Muscle of arm (tissue), 14 donors: ENCODE measurements at places on chromosomes 6 and 20. TPM values are rescaled to one million over a fixed set of nuclear protein-coding genes. Genes with fewer than 3 reads are reported as not detected.
A peak's percentile ranks its signal among the peaks of the same experiment; 100 is the strongest.

- DNase-seq = no peak
Measured at GRCh38 chr6:116139917-116140316, 14.0 kb upstream of the COL10A1 start.

The SAMD3 gene
- polyA plus RNA-seq = not detected

- DNase-seq = no peak
Measured at GRCh38 chr6:83480470-83480869, 31.9 kb upstream of the PRSS35 start.

- no peak for DNase-seq
Measured at GRCh38 chr6:42427871-42428270, 23.9 kb downstream of the TRERF1 start.

- DNase-seq = no peak
Measured at GRCh38 chr6:29507319-29507718, 19.6 kb upstream of the MAS1L start.

GRCh38 chr6:118810420-118811027 is 83.4 kb upstream of the ASF1A start:
- no peak for DNase-seq

DNA sequence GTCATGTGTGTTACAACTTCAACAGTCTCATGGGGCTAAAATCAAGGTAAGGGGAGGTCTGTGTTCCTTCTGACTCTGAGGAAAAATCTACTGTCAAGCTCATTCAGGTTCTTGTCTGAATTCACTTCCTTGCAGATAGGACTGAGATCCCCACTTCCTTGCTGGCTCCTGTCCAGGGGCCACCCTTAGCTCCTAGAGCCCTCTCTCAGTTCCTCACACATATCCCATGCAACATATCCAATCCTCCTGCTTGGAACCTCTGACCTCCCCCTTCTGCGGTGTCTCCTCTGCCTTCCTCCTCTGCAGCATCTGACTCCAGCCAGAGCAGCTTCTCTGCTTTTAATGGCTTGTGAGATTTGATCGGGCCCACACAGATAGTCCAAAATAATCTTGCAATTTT is 27.1 kb upstream of the MICB start:
- no peak for DNase-seq

DNA sequence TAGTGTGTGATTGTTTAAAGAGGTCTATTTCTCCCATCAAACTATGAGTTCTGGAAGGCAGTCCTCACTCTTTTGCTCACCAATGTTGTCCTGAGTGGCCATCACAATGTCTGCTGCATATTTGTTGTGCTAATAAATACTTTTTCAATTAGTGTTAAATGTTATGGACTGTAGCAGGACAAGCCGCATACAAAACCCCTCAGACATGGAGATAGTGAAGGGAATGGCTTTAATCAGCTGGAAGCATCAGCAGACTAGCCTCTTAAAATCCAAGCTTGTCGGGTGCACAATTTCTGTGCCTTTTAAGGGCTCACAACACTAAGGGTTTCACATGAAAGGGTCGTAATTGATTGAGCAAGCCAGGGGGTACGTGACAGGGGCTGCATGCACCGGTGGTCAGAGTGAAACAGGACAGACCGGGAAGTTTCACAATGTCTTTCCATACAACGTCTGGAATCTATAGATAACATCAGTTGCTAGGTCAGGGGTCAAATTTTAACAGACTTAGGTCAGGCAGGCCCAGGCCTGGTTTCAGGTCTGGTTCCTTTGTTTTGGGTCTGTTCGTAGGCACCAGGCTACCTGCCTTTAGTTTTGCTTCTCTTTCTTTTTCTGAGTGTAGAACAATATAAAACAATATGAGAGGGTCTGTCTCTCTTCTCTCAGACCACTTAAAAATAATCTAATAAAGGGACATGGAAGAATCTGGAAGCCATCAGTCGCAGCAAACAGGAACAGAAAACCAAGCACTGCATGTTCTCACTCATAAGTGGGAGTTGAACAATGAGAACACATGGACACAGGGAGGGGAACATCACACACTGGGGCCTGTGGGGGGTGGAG is 327.6 kb upstream of the HTR1E start:
- no peak for DNase-seq

The HCRTR2 gene
- 0.12 TPM for polyA plus RNA-seq

The APOM gene
- 4.7 TPM for polyA plus RNA-seq

- no peak for DNase-seq
Measured at GRCh38 chr6:52598824-52599190, 21.9 kb upstream of the TRAM2 start.

DNA sequence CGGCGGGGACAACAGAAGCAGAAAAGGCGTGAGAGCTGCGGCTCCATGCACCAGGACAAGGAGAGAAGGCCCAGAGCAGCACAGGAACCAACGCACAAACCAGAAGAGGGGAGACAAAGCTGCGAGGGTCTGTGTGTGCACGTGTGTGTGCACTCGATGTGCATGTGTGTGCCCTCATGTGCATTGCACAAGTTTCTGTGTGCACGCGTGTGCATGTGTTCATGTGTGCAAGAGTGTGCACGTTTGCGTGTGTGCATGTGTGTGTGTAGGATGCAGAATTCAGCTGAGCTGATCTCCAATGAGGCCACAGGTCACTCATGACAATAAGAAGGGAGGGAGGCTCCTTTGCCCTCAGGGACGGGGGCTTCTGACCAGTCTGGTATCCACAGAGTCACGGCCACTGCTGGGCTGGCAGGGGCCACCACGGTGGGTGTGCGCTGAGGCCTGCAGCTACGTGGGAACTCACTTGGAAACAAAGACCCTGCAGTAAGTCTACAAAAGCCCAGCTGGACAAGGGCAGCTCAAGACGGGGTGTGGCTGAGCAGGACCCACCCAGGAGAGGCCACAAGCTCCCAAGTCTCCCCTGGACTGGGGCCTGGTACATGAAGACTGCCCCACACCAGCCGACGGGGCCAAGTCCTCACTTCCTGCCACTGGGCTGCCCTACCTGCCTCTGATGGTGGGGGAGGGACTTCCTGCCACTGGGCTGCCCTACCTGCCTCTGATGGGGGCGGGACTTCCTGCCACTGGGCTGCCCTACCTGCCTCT is 48.1 kb upstream of the CHRNA4 start:
- DNase-seq = no peak

The ETV7 gene
- polyA plus RNA-seq = not detected

The GSTA5 gene
- polyA plus RNA-seq = not detected

The TSPYL1 gene
- 55.6 TPM for polyA plus RNA-seq

- peak; percentile 70 for DNase-seq
Measured at GRCh38 chr6:159691133-159691962, 1.7 kb downstream of the SOD2 start.

The SLC17A5 gene
- 26.3 TPM for polyA plus RNA-seq
